ENCODE measurements at places on chromosomes 3 and 15.
A peak's percentile ranks its signal among the peaks of the same experiment; 100 is the strongest.

GRCh38 chr3:183116025-183116614 lies 16.8 kb upstream of the MCCC1 start:
- DNase-seq, result peak; percentile 36

GRCh38 chr3:66567077-66567476 lies 66.3 kb upstream of the LRIG1 start:
- DNase-seq, result no peak

- DNase-seq, result no peak
Measured at GRCh38 chr3:147421184-147421912, 12.2 kb downstream of the ZIC1 start.

GRCh38 chr3:13894096-13894806 lies 14.4 kb upstream of the WNT7A start:
- DNase-seq, result no peak

- no peak for DNase-seq
Measured at GRCh38 chr3:15894382-15894781, 96.6 kb upstream of the ANKRD28 start.
